Cardiac septum (tissue), 1 donor: ENCODE measurements at places on chromosomes 4 and X. TPM values are rescaled to one million over a fixed set of nuclear protein-coding genes. Genes with fewer than 3 reads are reported as not detected.

DNA sequence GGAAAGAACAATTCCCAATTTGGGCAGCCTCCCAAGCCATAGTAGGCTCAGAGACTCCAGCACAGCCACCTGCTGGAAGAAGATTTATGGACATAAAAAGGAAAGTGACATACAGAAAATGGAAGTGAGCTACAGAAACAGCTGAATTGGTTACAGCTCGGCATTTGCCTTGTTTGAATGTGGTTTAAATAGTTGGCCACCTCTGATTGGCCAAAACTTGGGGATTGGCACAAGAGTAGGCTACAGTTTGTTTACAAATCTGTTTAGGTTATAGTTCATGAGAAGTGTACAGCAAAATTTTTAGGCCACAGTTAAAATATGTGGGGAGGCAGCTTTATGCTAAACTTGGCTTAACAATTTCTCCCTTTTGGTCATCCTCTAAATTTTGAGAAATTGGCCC lies 150.4 kb downstream of the MAGEC1 start:
- no peak for DNase-seq

DNA sequence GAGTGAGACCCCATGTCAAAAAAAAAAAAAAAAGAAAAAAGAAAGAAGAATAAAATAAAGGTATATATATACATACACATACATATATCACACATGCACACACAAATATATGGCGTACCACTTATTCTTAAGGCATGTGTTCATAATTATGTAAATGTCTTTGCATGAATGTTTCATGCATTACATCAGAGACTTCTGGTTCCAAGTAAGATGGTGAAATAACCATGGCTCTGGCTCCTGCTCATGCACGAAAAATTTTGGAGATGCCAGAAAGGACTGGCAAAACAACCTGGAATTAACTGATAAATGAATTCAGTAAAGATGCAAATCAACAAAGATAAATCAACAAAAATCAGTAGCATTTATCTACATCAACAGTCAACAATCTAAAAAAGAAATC lies 19.7 kb upstream of the FHIP1A start:
- no peak for DNase-seq

DNA sequence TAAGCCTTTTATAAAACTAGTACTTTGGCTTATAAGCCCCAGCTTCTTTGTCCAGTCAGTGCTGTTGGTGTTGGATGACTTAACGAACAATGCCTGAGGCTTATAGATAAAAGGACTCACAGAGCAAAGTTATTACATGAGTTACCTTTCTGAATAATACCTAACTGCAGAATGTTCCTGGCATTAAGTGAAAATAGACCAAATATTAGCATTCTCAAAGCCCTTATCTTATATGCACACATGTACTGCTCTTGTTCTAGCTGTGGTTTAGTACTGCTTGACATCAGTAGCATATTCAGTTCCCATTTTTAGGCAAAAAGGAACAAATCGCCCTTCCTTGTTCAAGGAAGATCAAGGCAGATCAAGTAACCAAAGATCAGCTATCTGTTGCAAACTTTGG lies 131.6 kb downstream of the ZNF330 start:
- DNase-seq: no peak

DNA sequence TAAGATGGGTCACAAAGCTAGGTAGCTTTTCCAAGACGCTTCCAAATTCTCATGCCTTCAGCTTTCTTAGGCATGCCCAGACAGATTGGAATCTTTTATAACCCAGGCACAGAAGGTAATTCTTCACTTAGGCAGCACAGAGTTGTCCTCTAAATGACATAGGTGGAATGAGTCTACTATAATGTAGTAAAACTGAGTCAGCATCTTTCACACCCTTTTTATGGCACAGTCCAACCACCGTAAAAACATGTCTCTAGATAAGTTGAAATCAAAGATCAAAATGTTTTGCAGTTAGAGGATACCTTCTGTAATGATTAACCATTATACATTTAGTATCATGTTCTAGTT lies 128.4 kb upstream of the FAT1 start:
- no peak for DNase-seq

GRCh38 chr4:93749292-93749761 lies 79.2 kb upstream of the ATOH1 start:
- DNase-seq: no peak

DNA sequence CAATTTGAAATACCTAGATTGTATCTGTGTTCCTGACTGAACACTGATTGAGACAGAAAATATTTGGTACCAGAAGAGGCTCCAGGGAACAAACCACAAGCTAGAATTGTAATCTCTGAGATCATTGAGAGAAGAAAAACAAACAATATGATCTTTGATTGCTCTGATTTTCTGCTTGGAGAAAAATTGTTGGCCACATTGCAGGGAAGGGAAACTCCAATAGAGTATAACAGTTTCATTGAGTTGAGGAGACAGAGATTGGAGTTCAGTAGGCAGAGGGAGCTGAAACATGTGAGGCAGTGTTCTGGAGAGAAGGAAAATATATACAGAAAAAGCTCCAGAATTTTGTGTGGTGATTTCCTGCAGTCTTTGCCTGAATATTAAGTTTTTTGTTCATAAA lies 158.2 kb downstream of the C4orf33 start:
- DNase-seq: no peak

GRCh38 chr4:11593576-11594116 lies 165.0 kb upstream of the HS3ST1 start:
- no peak for DNase-seq

- DNase-seq: no peak
Measured at GRCh38 chr4:145177511-145177905, 2.9 kb downstream of the OTUD4 start.

DNA sequence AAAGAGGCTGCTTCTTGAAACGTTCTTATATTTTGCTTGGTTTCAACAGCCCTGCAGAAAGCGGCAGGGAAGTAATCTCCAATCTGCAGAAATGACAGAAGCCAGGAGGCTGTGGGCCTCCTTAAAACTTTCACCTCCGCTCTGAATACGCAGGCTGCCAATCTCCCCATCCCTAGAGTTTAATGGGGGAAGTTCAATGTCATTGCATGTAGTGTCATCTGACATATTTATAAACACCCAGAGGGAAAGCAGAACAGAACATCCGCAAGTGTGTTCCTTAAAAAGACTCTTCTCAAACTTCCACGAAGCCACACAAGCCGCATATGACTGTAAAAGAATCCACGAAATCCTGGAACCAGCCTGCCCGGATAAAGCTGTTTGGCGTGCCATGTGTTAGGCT lies 148.8 kb upstream of the TBL1X start:
- DNase-seq: no peak

DNA sequence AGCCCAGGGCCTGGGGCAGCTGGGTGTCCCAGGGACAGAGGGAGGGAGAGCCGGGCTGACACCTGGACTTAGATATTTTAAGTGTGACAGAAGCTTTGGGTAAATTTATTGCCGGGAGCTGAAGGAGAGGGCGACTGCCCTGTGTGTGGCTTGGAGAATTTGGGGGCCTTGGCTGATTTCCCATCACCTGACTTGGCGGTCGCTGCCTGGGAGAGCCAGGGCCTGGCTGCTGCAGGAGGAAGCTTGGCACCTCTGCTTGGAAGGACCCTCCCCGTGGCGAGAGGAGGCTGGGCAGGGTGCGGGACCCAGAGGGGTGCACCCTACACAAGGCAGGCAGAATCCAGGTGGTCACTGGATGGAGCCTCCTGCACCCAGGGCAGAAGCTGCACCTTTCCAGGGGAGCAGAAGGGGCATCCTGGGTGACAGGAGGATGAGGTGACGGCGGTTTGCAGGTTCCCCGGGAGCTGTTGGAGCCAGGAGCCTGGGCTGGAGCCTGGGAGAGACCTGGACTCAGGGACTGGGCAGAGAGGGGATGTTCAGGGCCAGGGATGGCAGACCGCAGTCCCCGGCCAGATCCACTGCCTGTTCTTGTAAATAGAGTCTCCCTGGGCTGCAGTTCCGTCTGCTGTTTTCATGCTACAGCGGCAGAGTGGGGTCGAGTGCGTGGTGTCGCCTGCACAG lies 72.0 kb downstream of the RGS12 start:
- no peak for DNase-seq

- no peak for DNase-seq
Measured at GRCh38 chr4:143260750-143261149, 75.9 kb upstream of the GAB1 start.

DNA sequence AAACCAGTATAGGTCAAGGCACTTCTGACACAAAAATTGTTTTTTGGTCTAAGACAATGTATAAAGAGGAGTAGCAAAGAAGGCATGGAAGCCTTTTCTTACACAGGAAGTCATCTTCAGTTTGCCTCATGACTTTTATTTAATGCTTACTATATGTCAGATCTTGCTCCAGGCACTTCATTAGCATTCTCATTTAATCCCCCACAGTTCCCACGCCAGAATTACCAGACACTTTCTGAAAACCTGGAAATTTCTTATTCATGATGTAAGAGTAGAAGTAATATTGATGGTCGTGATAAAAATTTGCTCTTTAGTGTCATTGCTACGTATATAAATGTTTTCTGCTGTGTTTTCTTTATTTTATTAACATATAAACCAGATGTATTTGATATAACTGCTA lies 39.2 kb downstream of the ARHGEF38 start:
- DNase-seq: no peak

GRCh38 chr4:4386736-4387392 lies at the start of gene NSG1:
NSG1 (plus strand) TSS chr4:4387102; CDS start chr4:4387630, 528 bp downstream.
- DNase-seq: no peak

- DNase-seq: no peak
Measured at GRCh38 chr4:84666439-84666838, 83.5 kb downstream of the CDS1 start.

DNA sequence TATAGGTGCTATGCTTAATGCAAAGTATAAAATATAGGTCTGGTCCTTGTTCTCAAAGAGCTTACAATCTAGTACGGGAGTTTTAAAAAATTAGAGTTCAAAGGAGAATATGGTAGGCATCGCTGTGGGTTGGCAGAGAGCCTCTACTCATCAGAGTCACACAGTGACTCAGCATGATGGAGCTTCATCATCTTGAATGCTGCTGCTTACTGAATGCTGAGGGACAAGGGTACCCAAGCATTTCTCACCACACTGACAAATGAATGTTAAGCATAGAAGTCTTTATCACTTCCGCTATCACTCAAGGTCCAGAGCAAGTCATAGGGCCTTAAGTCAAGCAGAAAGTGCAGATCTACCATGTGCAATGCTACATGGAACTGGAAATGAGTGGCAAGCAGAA lies 268.6 kb upstream of the IGFBP7 start:
- no peak for DNase-seq

DNA sequence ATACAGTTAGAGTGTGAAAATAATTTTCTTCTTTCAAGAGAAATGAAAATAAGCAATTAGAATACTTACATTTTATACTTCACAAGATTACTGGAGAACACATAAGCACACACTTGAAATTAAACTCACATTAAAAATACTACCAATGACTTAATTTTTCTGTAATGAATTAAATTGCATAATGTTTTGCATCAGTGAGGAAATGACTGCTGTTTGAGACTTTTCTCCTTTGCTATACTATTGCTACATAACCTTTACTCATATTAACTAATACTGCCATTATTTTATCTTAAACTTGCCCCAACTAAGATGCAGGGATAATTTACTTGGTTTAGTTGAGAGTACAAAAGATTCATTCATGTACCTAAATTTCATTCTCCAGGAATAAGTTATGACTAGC lies 590.9 kb downstream of the ARAP2 start:
- no peak for DNase-seq

DNA sequence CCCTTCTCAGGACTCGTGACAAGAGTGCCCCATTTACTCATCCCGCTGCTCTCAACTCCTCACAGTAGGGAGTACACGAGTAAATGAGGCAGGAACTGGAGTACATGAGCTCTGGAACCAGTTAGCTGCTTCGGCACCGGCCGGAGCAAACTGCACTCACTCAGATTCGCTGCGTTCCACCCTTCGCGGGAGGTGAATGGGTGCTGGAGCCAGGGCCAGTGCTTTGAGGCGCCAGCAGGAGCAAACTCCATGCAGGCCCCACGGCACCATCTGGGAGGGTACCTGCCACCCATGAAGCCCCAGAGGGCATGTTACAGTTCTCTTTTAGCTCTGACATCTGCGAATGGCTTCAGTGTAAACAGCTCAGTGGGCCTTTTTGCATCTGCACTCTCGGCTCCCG lies 315.5 kb upstream of the GK2 start:
- DNase-seq: no peak

DNA sequence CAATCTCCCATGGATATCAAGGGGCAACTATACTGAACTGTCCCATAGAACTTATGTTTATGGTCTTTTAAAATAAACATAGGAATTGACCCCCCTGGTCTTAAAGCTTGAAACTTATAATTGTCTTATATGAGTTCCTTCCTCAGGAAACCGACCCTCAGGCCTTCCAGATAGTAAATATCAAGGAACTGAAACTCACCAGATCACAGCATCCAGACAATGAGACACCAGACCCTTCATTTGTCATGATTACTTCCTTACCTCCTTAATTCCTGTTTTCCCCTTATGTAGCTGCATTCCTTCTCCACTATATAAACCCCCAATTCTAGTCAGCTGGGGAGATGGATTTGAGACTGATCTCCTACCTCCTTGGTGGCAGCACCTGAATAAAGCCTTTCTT lies 94.8 kb upstream of the GRPR start:
- DNase-seq: no peak

- DNase-seq: no peak
Measured at GRCh38 chr4:183200453-183200852, 101.4 kb downstream of the WWC2 start.

DNA sequence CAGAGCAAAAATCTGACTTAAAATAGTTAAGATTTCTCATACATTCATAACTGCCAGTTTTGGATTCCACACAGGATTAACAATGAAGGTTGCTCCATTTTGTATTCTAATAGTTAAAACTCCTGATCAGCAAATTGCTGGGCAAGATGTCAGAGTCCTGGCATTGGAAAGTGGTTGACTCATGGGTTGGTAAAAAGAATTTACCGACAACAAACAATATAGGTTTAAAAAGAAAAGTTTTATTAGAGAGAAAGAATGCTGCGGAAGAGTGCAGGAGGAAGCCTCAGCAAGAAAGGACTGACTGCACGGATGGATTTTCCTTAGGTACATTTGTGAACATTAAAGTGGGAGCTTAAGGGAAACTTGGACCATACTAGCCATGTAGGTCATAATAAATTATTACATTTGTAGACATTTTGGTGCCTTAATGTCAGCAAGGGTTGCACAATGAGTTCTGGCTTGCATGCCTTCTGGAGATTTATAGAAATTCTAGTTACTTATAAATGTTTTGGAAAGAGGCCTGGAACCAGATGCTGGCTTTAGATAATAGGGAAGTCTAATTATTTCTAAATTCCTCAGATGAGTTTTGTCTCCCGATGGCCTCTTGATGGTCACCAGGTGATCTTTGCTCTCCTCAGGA lies 25.4 kb upstream of the IL2 start:
- no peak for DNase-seq

DNA sequence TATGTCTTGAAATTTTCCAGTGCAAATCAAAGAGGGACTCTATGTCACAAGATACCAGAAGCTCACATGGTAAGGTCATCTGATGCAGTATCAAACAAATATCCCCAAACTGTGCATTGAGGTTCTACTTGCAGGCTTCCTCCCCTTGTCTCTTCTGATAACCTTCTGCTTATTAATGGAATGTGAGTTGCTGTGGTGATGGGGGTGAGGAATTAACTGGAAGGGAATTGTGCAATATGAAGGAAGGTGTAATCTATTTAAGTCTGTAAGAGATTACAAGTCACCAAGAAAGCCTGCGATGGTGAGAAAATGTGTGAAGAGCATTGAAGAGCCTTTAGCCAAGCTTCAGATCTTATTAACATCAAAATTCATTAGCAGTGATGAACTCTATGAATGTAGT lies 15.4 kb upstream of the MAGED1 start:
- no peak for DNase-seq

Gene MAGEA12
- total RNA-seq: not detected

Gene RHOXF1
- not detected for total RNA-seq

Gene PKD2
- total RNA-seq: 25.1 TPM

Gene MAGEB10
- not detected for total RNA-seq

Gene KCNE5
- 0.38 TPM for total RNA-seq

Gene MID1
- 35.7 TPM for total RNA-seq

Gene KCNIP4
- total RNA-seq: not detected

Gene ETDB
- not detected for total RNA-seq
